Mammary epithelial cell (primary cell): ENCODE measurements at places on chromosomes 6 and 20. TPM values are rescaled to one million over a fixed set of nuclear protein-coding genes. Genes with fewer than 3 reads are reported as not detected.

SLC22A16 gene
- not detected for polyA plus RNA-seq

CNR1 gene
- polyA plus RNA-seq: not detected

MUC21 gene
- polyA plus RNA-seq: not detected

SMIM29 gene
- polyA plus RNA-seq: 48.6 TPM
